IMR-90 (cell line): ENCODE measurements at places on chromosomes 6 and 20.

DNA sequence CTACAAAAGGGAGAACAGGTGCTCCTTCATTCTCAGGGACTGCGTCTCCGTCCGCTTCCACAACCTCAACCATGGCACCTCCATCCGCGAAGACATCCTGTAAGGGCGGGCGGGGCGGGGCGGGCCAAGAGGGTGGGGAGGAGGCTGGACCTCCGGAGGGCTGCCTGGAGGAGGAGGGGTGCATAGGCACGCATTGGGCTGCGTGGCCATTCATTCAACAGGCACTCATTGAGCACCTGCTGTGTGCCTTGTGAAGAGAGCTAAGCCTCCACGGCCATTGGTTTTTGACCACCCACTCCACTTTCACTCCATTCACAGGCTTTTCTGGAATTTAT lies 435 bp downstream of the ZSWIM3 start:
- no peak for DNase-seq

DNA sequence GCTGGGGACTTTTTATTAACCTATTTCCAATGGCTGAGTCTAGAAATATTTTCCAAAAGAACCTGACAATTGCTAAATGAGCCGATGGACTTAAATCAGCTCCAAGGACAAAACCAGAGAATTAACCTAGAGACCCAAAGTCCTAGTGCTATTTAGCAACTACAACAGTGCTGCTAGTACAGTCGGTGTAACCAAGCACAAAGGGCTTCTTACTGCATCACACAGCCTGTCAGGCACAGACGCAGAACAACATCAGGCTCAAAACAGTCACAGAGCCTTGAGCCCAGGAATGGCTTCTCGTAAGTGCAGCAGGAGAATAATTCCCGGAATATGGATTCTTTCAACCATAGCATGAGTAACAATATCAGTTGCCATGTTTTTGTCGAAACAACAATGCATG lies 70.0 kb downstream of the GFOD1 start:
- DNase-seq: no peak

DNA sequence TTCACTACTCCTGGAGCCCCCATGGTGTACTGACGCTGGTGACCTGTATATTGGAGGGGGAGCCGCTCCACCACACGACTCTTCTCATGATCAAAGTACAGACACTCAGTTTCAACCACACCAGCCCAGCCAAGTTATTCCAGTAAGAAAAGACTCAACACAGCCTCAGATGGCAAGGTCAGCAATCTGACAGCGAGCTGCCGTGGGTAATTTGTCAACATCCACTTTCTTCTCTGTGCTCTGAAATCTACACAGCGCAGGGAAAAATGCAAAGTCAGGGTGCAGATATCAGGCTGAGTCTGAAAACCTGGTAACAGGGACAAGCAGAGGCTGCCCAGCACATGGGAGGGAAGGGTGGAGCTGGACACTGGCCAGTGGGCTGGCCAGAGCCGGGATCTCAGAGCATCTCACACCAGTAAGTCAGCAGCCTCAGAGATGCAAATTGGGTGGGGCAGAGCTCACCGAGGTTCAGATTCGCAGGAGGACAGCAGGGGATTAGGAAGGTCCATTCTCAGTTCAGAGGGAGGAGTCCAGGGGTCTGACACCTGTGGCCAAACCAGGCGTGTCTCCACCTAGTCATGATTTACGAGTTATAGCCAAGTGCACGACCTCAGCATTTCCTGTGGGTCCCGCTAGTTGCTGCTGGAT lies 44.5 kb upstream of the RPS6KA2 start:
- no peak for DNase-seq

GRCh38 chr6:43076464-43077332 lies 584 bp downstream of the PTK7 start:
- DNase-seq: peak; percentile 38

DNA sequence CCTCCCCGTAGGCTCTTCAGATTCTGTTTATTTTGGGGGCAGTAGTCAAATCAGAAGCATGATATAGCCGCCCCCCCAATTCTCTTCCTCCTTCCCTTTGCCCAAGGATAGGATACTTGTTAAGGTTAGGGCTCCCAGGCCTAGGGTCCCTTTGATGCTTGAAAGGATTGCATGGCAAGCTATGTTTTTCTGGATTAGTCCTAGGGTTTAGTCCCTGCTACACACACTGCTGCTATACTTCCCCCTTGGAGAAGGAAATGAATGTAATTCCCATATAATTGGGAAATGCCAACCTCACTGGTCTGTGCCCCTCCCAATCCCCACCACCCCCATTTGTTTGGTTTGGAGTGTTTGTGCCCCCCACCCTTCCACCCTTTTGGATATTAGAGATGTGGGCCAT lies 62.8 kb downstream of the ZFAND3 start:
- DNase-seq: no peak
